ENCODE measurements at places on chromosomes 6 and 20.

GRCh38 chr6:112335736-112336135 lies 11.4 kb upstream of the RFPL4B start:
- no peak for DNase-seq

GRCh38 chr20:19889011-19889953 lies 127.9 kb upstream of the NAA20 start:
- no peak for DNase-seq

DNA sequence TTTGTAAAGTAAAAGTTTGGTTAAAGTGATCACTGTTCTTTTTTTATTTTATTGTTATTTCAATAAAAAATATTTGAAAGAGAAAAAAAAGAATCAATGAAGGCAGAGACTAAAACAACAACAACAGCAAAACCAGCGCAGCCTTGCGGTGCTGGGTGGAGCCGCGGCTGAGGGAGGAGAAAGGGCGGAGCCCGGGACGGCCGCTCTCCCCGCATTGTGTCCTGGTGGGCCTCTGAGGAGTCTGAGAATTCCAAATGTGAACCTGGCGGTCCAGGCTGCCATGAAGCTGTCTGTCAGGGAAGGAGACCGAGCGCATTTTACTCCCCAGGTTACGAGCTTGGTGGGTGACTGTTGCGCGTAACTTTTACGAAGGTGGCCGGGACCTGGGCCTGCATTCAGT lies 43.2 kb downstream of the TMEM242 start:
- no peak for DNase-seq

GRCh38 chr6:133274813-133275212 lies 33.7 kb downstream of the EYA4 start:
- DNase-seq, result no peak

- DNase-seq, result no peak
Observed at GRCh38 chr6:116094041-116094440, 6.6 kb upstream of the NT5DC1 start.

DNA sequence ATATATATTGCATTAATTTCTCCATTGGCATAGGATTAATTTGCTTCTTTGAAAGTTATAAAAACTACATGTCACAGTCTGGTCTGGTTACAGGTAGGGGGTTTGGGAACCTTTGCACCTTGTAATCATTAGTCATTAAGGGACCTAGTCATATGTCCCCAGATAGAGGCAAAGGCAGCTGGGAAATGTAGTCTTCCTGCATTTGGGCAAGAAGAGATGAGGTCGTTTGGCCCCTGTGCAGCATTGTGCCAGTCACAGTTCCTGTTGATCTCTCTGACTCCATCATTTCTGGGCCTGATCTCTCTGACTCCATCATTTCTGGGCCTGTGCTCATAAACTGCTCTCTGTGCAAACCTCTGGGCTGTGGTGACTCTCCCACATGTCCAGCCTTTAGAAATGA lies 73.2 kb downstream of the BCKDHB start:
- DNase-seq, result no peak

- no peak for DNase-seq
Observed at GRCh38 chr6:31948753-31949413, 3.0 kb downstream of the CFB start.

- no peak for DNase-seq
Observed at GRCh38 chr6:41022294-41022693, 16.7 kb downstream of the UNC5CL start.

DNA sequence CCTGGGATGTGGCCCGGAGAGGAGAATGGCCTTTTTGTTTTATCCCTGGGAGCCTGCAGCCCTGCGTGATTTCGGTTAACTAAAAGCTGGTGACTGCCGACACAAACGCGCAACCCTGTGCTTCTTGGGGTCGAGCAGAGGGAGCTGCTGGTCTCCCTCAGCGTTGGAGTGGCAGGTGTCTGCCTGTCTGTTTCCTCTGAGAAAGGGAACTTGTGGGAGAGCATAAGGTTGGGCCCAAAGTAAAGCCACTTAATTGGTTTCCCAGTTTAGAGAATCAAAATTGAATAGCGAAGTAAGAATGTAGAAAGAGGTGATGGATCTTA lies 500 bp downstream of the LTV1 start:
- no peak for DNase-seq

DNA sequence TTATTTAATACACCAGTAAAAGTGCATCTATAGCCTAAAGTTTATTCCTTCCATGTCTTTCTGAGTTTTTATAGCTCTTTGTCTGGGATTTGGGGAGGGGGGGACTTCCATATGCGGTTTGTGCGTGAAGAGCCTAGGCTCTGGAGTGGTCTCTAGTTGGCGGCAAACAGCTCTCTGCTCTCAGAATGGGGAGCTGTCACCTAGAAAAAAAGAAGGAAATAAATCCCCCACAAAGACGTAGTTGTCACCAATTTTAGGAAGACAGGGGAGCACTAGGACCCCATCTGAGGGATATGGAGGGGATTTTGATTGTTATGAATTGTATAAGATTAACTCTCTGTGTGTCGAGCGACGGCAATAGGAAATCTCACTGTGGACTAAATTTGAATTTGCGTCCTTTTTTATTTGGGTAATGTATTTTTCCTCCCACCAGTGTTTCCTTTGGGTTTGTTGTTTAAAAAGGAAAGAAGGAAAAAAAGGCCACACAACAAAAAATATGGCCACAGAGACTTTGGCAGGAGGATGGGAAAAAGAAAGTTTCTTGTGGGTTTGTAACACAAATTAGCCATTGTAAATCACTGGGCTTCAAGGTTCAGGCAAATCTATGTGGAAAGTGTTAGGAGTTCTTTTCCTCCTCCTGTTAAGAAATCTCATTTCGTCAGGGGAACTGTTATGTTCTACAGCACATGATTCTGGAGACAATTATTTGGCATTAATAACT lies 7.4 kb downstream of the POU3F2 start:
- DNase-seq, result no peak
